ENCODE measurements at places on chromosomes 2 and 18. TPM values are rescaled to one million over a fixed set of nuclear protein-coding genes. Genes with fewer than 3 reads are reported as not detected.

Gene EFEMP1
- total RNA-seq, result not detected

DNA sequence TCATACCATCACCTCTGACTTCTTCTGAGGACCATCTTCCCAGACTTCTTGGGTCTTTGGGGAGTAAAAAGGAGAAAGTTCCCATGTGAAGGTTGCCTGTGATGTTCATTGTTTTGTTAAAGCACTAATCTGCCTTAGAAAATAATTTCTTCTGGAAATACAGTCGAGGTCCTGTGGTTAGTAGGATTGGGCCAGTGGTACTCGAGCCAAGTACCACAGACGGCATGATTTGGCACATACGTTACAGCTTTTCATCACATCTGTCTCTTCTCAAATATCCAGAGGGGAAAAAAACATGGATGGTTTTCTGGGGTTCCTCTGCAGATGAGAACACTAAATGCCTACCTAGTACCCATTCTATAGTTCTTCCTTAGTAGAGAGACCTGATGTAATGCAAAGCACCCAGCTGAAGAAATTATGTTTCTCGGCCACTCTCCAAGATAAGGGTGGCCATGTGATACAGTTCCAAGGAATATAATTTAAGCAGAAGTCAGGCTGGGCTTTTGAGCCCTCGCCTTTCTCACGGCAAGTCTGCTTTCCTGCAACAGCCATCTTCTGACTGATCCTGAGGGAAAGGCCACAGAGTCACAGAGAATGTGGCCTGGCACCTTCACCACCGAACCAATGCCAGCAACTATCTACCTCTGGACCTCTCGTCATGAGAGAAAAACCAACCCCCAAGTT is 161.0 kb downstream of the RNF152 start:
- no peak for DNase-seq

DNA sequence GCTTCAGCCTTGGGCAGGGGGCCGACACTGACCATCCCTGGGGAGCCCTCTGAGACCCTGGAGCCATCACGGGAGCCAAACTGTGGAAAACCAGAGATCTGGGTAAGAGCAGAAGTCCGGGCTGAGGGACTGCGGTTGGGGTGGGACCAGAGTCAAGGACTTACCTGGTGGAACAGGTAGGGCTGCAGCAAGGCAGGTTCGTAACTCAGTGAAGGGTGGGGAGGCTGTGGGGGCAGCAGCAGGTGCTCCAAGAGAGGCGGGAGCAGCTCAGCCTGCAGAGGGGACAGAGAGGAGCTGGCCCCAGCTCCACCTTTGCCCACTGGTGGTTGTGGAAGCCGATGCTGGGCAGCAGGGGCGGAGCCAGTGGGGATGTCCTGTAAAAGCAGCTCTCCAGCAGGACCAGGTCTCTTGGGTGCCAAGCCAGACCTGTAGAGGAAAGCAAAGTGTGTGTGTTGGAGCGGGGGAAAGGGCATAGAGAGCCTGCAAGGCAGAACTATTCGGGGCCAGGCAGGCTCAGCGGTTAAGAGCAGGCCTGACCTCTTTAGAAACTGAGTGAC is 6.7 kb downstream of the PTPRN start:
- no peak for DNase-seq

GRCh38 chr2:10400002-10400401 is 48.1 kb downstream of the ODC1 start:
- DNase-seq, result no peak

Measured in activated CD4-positive, alpha-beta memory T cell treated with anti-CD3 and anti-CD28 coated beads for 36 hours (primary cell).